NCI-H460 (cell line): ENCODE measurements at places on chromosomes 3 and 15.

DNA sequence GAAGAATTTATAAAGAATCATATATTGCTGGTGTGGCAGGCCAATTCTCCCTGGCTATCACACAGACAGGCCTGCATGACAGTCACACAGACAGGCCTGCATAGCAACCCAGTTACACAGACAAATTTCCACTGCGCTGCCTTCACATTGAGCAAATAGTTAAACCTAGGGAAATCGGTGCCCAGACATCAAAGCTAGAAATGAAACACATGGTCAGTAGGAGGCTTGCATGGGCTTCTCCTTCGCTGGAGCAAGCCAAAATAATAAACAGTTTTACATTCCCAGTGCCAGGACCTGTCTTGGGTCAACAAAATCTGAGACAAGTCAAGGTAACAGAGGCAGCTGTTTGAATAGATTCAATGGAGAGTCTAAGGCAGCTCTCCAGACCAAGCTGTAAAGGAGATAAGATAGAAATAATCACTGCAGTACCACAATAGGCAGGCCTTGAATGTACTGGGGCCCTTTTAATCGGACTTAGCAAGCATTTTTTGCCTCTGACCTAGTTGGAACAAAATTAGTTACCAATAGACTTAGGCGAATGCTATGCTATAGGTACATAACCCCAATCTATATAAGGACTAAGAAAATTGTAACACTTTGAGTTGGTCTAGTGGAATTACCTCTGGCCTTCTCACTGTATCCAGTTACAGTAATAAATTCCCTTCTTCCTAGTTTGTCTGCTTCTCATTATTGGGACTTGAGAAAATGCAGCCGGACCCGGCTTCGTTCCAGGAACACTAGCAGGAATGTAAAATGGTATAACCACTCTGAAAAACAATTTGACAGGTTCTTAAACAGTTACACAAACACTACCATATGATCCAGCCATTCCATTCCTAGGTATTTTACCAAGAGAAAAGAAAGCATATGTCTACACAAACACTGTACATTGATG, 274.7 kb upstream of the UBE2E2 start:
- no peak for DNase-seq

DNA sequence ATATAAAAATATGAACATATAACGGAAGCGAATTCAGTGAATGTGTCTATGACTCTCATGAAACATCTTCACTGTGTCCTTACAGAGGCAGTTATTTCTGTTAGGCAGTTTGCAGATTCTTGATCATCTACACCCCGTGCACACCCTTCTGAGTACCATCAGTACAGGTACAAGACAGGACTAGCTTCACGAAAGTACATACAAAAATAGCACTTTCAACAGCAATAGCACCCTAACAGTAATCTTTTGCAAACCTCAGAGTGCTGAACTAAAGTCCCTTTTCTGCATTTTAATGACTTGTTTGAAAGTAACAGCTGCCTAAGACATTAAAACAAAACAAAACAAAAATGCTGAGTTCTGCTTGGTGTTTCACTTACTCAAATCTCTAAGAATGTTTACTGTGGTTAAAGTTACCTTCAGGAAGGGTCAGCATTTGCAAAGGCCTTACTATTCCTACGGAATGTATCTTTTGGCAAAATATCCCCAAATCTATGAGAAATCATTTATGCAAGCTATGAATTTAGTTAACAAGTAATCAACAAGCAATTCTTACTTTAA, 104.1 kb downstream of the CNTN3 start:
- no peak for DNase-seq

DNA sequence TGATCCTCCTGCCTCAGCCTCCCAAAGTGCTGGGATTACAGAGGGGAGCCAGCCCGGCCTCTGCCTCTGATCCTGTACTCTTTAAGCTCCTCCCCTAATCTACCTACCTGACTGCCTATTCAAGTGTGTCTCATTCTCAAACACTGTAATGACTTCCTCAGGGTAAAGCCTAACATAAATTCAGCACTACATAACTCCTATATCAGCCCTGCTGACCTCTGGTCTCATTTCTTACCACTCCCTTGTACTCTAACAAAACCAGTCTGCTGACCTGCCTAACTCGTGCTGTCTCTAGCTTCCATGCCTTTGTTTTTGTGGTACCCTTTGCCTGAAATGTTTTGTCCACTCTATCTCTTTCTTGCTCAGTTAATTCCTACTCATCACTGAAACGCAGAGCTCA, 172.1 kb upstream of the IL12A start:
- no peak for DNase-seq

- DNase-seq: no peak
Observed at GRCh38 chr3:171165499-171165921, 139.0 kb upstream of the SLC2A2 start.

DNA sequence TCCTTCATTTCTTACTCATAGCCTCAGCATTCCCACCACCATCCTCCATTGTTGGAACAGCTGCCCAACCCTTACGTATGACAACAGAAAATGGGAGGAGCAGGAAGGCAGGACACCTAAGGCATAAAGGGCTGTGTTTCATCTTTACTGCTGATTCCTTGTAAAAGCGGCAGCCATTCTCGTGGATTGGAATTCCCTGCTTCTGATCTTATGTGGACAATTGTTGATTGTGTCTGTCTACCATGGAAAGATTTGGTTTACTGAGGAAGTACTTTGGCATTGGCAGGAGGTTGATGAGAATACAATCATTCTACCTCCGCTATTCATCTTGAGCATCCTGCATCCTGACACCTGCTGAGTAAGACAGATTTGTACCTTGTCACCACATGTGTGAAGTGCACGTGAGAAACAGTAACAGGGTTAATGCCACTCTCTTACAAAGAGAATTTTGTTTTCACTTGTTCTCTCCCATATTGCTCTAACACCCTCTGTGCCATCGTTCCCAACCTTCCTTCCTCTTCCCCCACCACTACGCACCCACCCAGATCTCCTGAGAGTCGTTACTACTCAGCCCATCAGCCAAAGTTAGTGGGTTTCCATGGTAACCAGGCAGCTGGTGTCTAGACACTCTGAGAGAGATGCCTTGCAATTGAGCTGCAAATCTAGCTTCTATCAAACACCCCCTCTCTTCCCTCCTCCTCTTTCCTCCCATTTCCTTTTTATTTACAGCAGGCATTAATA, 75.7 kb downstream of the GAP43 start:
- DNase-seq: no peak

GRCh38 chr3:139355891-139356290, 12.1 kb downstream of the MRPS22 start:
- DNase-seq: no peak

DNA sequence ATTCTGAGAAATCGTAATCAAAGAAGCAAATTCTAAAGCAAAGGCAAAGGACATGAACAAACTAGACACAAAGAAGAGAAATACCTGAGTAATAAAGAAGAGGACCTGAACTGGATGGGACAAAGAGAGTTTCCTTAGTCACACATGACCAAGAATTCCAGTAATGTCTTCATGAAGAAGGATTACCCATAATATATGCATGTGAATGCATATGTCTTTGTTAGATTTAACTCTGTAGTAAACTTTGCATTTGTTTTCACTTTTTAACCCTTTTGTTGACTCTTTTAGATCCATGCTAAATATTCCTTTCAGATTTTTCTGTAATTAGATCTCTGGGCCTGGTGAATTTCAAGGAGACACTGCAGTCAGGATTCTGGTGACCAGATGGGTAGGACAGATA, 279.8 kb downstream of the ARRDC4 start:
- DNase-seq: no peak
